Fibroblast of skin of right biceps (primary cell): ENCODE measurements at places on chromosomes 7 and 10.

DNA sequence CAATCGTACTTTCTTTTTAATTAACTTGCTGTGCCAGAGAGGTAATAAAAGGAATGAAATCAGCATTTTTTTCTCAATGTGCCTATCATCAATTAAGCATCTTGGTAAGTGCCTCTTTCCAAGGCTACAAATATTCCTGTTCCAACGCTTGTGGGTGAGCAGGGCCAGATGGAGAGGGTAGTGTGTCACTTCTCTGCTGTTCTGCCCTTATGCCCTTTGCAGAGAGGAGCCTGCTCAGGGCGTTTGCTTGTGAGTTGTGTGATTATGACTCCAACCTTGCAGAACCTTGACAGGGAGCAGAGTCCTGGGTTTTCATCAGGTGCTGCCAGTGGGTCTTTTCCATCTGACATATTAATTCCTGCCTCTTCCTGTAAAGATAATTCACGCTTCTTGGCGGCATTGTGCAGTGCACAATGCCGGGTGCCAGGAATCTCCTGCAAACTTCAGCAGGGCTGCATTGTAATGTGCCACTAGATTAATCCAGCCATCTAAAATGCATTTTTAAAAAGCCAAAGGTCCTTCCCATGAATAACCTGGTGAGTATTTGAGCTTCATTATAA is 234.4 kb downstream of the ARHGAP12 start:
- no peak for DNase-seq

DNA sequence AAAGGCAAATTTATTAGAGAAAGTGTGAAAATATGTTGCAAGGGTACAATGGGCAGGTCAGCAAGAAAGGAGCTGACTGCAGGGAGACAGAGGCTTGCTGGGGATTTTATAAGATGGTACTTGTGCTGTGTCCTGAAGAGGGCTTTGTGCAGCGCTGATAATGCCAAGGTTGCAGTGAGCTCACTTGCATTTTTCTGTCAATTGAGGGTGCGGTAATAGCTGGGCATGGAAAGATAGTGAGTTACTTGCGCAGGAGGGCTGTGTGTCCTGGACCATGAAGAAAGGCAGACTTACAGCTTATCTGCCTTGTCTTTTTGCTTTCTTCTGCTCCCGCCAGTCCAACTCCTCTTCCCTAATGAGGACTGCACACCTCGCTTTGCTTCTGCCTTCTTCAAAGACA is 12.5 kb downstream of the CDC123 start:
- DNase-seq: no peak

DNA sequence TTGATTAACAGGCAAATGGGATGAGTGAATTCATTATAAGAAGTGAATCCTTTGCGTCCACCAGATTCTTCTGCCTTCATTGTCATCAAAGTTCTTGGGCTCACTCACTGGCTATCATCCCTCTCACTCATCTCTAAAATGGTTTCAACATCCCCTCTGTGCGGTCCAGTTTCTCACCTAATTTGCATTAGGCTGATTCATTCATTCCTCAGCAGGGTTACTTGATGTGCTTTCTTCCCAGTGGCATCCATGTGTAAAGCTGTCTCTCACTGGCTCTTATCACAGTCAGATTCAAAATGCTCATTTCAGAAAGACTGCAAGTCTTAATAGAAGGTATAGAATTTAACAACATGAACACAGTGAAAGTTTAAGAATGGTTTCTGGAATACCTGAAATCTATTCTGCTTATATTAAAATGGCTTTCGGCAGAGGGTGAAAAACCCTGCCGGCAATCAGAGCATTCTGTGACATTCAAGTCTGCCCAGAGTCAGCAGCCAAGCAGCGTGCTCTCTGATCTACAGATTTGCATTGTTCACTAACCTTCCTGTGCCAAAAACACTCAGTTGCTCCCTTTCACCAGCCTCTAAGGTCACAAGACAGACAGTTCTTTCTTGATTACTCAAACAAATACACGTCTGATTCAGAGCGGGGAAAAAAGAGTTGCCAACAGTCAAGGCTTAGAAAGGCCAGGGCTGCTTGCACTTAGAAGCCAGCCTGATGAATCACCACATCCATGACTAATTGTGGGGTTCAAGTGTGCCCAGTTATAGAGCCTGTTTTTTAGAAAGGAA is 106.7 kb downstream of the TES start:
- DNase-seq: peak; percentile 99

DNA sequence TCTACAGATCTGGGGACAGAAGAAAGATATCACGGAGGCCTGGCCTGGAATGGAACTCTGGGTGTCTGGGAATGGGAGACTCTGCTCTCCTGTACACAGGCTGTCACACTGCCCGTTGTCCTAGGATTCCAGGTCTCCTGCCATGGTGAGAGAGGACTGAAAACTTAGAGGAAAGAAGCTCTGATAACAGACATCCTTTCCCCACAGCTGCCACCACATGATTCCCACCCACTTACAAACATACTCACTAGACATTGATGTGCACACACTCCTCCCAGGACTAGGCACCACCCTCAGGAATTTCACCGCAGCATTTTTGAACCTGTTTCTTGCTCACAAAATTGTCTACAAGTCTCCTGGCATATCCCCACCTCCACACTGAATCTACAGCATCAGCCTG is 5.7 kb downstream of the ZNF92 start:
- DNase-seq: peak; percentile 18

DNA sequence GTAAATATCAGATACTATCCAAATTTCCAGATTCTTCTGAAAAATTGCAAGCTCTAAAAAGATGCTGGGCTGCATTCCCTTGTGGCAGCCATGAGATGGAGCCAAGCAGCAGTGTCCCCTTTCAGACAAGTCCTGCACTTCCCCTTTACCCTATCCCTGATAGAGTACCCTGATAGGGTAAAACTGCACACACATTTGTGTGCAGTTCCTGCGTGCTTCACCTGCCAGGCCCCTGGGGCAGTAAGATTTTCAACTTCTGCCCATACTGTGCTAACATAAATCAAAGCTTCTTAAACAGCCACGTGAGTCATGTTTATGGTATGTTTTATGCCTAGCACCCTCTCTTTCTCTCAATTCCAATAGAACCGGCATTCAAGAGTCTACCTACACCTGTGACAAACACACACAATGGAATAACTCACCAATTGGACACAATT is 52.2 kb downstream of the IFIT5 start:
- peak; percentile 31 for DNase-seq

- DNase-seq: no peak
These were observed 16.6 kb downstream of the PAXIP1 start for GRCh38 chr7:154986200-154986945.

DNA sequence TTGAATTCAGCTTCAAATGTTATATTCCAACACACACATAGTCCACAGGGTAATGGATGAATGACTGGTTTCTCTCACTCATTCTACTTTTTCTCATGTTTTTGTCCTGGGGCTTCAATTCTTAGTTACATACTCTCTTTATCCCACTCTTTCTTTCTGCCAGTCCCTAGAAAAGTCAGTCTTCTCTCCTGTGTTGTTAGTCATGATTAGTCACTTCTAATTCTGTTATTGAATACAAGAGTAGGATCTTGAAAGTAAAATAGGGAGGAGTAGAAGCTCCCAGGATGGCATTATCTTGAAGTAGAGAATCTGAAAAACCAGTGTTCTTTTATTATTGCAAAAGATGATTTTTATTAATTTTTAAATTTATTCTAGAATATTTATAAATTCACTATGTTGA is 45.5 kb upstream of the CALCR start:
- no peak for DNase-seq

DNA sequence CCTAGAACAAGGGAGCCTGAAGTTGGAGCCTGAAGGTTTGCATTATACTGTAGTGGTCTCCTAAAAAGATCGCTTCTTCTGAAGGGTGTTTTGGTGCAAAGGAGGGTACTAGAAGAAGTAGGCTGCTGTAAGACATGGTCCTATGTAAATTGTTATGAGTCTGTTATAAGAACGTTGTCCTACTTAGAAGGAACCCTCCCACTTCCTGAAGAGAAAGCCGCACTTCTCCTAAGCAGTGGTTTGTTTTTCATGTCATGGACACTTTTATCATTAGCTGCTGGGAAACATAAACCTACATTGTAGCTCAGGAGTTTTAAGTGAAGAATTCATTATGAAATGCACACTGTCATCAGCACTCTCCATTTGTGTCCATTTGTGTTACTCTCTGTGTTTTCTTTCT is 129.1 kb upstream of the ITGB1 start:
- DNase-seq: no peak
